ENCODE measurements at places on chromosomes 7 and 10. TPM values are rescaled to one million over a fixed set of nuclear protein-coding genes. Genes with fewer than 3 reads are reported as not detected.

DNA sequence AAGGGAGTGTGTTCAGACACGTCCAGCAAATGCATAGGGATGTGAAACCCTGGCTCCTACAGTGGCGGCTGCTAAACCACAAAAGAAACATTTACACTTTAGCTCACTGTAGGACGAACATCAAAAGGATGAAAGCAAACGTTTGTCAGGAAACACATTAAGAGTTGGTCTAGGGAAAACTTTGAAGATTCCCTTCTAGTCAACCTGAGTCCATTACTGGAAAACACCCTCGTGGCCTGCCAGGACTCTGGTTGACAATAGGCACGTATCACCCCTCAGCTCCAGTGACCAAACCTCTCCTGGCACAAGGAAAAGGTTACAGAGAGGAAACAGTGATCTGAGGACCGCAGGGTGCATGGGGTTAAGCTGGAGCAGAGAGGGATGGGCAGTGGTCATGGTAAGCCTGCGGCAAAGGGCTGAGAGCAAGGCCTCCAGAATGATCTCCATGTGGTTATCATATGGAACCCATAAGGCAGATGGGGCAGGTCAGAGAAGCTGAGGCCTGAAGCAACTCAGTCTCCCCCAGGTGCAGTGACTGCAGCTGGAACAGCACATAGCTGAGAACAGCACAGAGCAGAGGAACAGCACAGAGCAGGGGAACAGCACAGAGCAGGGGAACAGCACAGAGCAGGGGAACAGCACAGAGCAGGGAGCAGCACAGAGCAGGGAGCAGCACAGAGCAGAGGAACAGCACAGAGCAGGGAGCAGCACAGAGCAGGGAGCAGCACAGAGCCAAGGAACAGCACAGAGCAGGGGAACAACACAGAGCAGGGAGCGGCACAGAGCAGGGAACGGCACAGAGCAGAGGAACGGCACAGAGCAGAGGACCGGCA lies 49.9 kb downstream of the CHST15 start:
- DNase-seq, result no peak

DNA sequence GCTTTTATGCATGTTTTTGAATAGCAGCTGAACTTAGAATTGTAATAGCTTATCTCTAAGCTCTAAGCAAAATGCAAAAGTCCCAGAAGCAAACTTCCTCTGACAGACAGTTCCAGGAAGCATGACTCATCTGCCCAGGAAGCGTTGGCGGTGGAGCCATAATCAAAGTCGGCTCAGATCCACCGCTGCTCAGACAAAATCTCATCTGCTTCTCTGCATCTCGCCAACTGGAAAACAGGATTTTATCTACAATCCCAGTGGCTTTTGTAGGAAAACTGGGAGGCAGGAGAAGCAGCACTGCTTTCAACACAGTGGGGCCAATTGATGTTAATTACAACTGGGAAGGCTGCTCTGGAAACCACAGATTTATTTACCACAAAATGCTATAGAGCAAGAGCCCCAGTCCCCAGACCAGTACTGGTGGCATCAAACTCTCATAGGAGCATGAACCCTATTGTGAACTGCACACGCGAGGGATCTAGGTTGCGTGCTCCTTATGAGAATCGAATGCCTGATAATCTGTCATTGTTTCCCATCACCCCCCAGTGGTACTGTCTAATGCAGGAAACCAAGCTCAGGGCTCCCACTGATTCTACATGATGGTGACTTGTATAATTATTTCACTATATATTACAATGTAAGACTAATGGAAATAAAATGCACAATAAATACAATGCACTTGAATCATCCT lies 99.9 kb downstream of the CUBN start:
- peak; percentile 94 for DNase-seq

Gene NAT16
- total RNA-seq, result not detected

- peak; percentile 75 for DNase-seq
Observed at GRCh38 chr7:79298145-79298760, 155.2 kb downstream of the MAGI2 start.

DNA sequence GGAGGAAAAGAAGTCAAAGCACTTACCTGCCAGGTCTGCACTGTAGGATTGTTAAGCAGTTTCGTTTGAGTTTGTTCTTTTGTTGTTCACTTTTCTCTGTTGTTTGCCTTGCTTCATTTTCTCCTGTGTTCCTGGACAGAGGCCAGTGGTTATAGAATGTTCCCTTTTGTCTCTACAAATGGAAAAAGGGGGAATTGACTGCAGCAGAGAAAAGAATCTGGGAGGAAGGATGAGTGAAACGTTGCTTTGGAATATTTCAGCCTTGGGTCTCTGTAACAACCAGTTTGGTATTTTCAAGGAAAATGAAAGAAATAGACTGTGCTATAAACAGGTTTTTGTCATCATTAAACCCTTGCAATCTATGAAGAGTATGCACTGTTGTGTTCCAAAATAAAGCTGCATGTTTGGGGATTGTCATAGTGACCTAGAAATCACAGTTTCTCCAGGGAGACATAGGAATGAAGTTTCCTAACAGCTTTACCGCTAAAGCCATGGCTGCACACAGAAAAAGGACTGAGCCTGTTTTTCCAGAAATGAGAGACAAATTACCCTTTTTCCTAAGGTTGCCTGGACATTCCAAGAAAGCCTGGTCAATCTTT lies 60.8 kb upstream of the HABP2 start:
- DNase-seq, result peak; percentile 75

GRCh38 chr7:116499168-116500077 lies at the start of gene CAV2:
Gene CAV2, plus strand, starts transcription at chr7:116499738. Its CDS starts 44 bp downstream, at chr7:116499782.
- peak; percentile 85 for DNase-seq

DNA sequence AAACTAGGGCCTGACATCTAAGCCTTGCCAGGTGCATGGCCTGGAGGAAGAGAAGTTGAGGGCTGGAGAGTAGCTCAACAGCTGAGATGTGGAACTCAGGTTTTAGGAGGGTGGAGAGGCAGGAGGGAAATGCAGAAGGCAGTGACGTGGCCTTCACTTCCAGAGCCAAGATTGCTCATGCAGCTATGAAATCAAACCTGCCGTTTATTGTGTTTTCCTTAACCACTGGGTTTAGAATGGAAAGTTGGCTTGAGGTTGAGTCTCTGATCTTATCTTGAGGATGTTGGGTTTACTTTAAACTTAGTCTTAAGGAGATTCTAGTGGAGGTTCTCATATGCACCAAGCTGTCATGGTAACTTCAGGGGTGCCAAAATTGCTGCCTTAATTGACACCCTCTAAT lies 178.6 kb downstream of the SORCS3 start:
- DNase-seq, result no peak

Gene RASA4B
- 1.1 TPM for total RNA-seq

GRCh38 chr10:63866075-63866746 lies 345.0 kb downstream of the REEP3 start:
- peak; percentile 79 for DNase-seq

GRCh38 chr10:14604181-14605142 lies 170.2 kb downstream of the FAM107B start:
- peak; percentile 90 for DNase-seq

All from GM23248 (cell line).